Stimulated activated CD4-positive, alpha-beta T cell treated with anti-CD3 and anti-CD28 coated beads, Interleukin-4, amount 100 ng/mL, for 1 hour (primary cell): ENCODE measurements at places on chromosomes 3 and 15.

GRCh38 chr15:68310178-68310803 lies 32.7 kb downstream of the FEM1B start:
- no peak for DNase-seq

- no peak for DNase-seq
Observed at GRCh38 chr3:122972141-122972540, 55.4 kb downstream of the SEMA5B start.

GRCh38 chr15:25775317-25775912 lies 87.7 kb downstream of the ATP10A start:
- DNase-seq, result no peak

DNA sequence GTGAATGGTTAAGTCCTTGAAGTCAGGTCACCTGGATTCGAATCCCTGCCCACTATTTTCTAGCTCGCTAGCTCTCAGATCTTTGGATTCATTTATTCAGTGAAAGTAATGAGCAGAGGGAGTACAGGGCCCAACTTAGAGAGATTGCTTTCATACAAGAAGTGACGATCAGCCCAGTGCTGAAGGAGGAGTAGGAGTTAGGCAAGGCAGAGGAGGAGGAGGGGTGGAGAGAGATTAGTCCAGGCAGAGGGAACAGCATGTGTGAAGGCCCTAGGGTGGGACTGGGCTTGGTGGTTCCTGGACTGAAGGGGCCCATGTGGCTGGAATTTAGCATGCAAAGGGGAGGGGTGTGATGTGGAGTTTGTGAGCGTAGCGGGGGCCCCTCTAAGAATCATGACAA lies 3.8 kb upstream of the CHRNA5 start:
- DNase-seq, result no peak

GRCh38 chr3:86793786-86794185 lies 197.2 kb downstream of the VGLL3 start:
- no peak for DNase-seq
